ENCODE measurements at places on chromosomes 13 and 19.

DNA sequence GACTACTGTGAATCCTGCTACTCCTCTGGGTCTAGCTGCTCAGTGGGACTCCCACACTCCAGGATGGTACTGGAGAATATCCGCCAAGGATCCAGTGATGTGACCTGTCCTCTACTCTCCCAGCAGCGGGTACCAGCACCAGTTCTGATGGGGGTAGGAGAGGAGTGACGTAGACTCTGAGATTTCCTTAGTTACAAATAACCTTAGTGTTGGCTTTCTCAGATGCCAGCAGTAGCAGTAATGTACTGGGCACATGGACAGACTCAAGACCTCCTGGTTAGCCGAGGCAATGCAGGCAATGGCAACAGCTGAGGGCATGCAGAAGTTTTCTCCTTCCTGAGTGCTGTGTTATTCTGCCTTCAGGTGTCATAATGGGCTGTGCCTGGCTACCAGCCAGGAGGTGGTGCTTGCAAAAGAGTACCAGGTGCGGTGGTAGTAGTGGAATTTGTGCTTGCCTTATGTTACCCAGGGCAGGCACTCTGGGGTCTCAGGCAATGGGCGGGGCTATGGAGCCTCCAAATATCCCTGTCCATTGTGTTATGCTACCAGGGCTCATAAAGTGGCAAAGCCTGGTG is 105.3 kb upstream of the KLF5 start:
- DNase-seq: no peak

DNA sequence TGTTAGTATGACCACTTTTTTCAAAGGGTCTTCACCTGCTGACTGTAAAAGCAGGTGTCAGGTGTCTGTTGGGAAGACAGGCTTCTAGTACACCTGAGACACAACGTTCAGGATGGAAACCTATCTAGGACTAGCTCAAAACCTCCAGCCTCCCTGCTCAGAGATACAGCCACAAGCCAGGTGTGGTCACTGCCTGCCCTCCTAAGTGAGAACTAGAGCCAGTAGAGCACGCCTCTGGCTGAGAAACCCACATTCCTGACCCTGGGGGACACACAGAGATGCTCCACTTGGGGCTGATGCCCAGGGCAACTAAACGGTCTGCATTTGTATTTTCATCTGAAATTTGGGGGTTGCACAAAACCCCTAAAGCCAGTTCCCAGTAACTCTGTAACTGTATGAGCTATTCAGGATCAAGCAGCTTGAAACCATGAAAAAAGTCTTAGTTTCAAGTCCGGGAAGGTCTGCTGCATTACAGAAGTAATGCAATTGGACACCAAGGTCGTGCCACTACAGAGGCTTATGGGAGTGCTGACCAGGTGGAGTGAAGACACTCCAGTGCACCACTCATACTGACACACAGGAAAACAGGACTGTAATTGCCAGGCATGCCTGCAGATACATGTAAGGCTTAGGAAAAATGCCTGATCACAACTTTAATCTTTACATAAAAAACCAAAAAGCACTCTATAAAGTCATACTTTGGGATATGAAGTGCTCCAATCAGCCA is 27.8 kb downstream of the ANKRD10 start:
- DNase-seq: no peak

GRCh38 chr13:26486550-26486949 is 70.9 kb upstream of the WASF3 start:
- no peak for DNase-seq

GRCh38 chr19:3855320-3855719 is 13.5 kb downstream of the ZFR2 start:
- no peak for DNase-seq

GRCh38 chr19:7701654-7702457 is at the start of gene FCER2:
FCER2 (minus strand) TSS chr19:7702131; CDS start chr19:7699760, 2,371 bp downstream.
- DNase-seq: no peak

DNA sequence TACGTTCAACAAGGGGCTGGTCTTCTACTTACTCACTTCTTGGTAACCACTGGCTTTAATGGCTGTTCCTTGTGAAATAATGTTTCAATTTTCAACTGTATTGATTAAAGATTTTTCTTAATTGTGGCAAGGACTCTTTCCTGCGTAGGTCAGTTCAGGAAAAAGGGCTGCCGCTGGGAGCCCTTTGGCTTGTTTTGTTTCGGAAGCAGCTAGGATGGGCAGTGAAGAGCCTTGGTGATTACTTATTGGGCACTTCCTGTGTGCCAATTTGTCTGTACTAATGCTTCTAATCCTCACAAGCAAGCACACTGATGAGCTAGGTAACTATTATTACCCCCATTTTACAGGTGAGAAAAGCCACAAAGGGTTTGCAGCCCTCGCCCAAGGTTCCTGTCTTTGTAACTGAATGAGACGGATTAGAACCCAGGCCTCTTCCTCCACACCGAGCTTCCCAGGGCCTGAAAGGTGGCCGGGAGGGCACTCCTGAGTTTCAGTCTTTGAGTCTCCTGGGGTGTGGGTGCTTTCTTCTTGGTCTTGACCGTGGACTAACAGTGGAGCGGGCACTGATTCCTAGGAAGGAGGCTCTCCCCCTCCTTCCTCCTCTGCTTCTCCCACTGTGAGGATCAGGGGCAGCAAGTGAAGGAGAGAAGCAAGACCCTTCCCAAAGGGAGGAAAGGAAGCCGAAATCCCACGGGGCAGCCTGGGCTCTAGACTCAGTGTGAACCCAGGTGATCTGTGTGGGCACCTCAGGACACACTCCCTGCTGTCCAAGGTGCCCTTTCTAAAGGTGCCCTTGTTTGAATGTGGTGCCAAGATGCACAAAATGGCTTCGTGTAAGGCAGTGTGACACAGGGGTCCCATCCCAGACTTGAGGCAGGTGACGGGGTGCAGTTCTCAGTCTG is 3.7 kb downstream of the COL4A2 start:
- no peak for DNase-seq

DNA sequence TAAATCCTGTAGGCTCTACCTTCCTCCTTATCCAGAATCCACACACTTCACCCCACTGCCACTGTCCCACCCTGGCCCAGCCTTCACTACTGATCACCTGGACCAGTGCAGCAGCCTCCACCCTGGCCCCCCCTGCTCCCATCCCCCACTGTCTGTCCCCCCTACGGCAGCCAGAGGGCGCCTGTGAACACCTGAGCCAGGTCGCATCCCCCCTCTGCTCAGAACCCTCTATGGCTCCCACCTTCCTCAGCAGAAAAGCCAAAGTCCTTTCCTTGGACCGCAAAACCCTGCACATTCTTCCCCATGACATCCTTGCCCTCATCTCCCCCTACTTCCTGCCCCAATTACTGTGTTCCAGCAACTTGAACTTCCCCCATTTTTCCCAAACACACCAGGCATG is 20.6 kb downstream of the ELAVL3 start:
- no peak for DNase-seq

Measured in ELF-1 (cell line).